ENCODE measurements at places on chromosomes 2 and 18.

GRCh38 chr2:239098288-239098970 is 250.5 kb downstream of the TWIST2 start:
- no peak for DNase-seq

DNA sequence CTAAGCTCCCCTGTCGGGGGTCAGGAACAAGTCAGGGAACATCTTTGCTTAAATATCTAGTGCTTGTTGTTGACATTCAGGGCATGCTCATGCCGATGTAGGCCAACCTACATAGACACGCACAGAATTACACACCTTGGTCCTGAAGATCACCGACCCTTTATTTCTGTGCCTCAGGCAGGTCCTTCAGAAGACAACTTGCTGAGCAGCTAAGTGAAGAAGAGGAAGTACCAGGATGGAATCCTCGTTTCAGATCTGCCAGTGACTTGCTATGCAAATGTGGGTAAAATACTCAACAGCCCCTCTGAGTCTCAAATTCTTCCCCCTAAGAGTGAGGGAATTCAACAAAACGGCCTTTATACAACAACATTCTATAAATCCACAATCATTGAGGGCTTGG is 494.7 kb downstream of the BCL11A start:
- DNase-seq, result no peak

DNA sequence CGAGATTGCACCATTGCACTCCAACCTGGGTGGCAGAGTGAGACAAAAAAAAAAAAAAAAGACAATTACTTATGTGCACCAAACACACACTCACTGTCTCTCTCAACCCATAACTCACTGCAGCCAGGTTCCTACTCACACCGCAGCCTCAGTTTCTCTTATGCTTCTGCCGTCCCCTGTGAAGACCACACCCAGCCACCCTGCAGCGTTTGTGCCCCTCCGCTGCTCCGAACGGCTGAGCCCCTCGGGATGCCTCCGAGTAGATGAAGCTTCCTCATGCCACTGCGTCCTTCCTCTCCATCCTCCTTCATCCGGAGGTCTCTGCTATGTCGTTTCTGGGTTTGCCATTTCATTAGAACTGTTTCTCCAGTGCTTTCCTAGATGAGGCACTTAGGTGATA is 160.1 kb downstream of the TWIST2 start:
- no peak for DNase-seq

GRCh38 chr2:145598434-145598833 is 1078.5 kb upstream of the ZEB2 start:
- DNase-seq, result no peak

DNA sequence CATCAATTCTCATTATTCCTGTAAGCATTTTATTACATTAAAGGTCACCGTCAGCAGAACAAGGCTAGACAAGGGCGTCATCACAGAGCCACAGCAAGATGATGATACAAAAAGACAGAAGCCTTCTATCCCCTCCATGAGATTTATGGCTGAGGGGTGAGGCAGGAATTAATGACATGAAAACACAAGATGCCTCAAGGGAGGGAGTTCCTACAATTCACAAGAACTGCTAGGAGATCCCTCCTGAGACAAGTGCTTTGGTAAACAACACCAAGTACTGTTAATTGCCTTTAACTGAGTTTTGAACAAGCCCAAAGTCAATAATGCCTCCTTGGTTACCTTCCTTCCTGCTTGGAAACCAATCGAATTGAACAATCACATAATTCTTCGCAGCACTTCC is 14.1 kb downstream of the ADD2 start:
- no peak for DNase-seq
